ENCODE measurements at places on chromosomes 1 and 21. TPM values are rescaled to one million over a fixed set of nuclear protein-coding genes. Genes with fewer than 3 reads are reported as not detected.

GRCh38 chr1:94532077-94532476 lies 9.5 kb downstream of the F3 start:
- no peak for DNase-seq

DNA sequence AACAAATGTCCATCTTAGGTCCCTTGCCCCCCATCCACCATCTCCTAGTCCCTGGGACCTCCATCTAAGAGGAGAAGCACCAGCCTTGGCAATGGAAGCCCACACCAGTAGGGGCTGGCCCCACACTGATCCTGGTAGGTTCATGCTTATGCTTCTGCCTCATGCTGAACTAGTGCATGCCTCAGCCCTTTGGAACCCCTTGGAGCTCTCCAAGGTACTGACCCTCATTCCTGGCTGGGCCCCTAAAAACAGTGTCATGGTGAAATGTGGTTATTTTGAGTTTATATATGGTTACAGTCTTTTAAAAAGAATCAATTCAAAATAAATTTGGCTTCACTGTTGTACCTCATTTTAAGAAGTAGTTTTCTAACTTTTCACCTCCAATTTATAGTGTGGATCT lies 108.3 kb downstream of the HIVEP3 start:
- DNase-seq: no peak

GRCh38 chr1:31570228-31570627 lies 6.1 kb upstream of the TINAGL1 start:
- DNase-seq: no peak

Gene IFNLR1
- 4.0 TPM for total RNA-seq

GRCh38 chr21:35853321-35854239 lies 206.7 kb downstream of the SETD4 start:
- no peak for DNase-seq

DNA sequence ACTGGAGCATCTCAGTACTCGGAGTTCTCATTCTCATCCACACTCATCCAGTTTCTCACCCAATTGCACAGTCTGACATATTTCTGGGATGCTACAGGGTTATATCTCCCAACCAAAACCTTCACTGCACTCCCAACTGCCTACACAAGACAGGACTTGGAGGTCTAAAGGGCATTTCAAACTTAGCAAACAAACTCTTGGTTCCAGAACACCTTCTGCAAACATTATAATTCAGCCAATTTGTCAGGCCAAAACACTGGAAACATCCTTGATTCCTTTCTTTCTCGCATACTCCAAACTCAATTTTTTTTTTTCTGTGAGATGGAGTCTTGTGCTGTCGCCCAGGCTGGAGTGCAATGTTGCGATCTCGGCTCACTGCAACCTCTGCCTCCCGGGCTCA lies 7.9 kb downstream of the SLAMF1 start:
- no peak for DNase-seq

GRCh38 chr1:223853748-223854147 lies 8.0 kb upstream of the TP53BP2 start:
- DNase-seq: no peak
